ENCODE measurements at places on chromosomes 12 and 14.
A peak's percentile ranks its signal among the peaks of the same experiment; 100 is the strongest.

- DNase-seq = no peak
Measured at GRCh38 chr12:95838125-95838524, 20.6 kb upstream of the SNRPF start.

DNA sequence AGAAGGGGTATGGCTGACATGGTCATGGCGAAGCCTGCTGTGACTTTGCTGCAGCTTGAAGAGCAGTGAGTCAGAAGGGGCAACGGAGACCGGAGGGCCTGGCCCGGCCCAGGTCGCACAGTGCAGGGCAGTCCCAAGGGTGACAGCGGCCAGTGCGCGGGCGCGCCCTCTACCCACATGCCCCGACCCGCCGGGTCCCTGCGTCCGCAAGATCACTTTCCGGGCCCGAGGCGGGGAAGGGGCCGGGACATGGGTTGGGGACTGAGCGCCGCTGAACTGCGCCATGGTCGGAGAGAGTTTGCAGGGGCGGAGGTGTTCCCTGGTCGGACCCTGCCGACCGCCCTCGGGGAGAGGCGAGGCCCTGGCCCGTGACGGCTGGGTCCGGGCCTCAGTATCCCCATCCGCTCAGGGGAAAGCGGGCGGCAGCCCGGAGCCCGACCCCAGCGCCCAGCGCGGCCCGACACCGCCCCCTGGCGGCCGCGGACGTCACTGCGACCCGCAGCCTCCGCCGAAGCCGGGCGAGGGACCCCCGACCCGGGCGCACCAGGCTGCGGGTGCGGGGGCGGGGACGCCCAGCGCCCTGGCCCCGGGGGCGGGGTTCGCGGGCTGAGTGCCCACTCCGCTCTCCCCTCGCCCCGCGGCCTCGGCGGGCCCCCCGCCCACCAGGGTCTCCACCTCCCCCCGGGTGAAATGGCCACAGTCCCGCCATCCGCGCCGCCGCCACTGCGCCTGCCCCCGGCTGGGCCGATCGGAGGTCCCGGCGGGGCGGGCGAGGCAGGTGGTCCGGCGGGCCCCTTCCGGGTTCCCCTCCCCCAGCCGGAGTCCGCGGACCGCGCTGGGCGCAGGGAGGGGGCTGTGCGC is 7.2 kb upstream of the ANKRD9 start:
- no peak for DNase-seq

DNA sequence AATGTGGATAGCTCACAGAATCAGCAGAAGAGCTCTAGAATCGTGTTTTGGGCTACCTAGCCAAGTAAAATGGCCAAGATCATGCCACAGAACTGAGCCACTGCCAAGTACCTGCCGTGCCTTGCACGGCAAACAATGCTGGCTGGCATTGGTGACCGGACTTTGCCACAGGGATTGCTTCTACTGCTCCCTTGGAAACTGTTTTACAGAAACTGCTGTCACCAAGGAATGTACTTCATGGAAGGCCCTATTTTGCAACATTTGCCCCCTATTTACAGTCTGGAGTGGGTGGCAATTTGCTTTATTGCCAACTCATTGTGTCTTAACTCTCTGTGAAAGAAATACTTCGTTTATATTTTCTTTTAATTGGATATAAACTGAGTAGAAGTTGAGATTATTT is 49.0 kb downstream of the BORCS5 start:
- DNase-seq = no peak

- DNase-seq = no peak
Measured at GRCh38 chr12:15534322-15534721, 212.0 kb downstream of the PTPRO start.

GRCh38 chr12:92810370-92810769 is 107.6 kb downstream of the PLEKHG7 start:
- DNase-seq = no peak

GRCh38 chr12:3538466-3539030 is 47.5 kb downstream of the PRMT8 start:
- peak; percentile 86 for DNase-seq

GRCh38 chr12:5904969-5905368 is 40.1 kb downstream of the ANO2 start:
- DNase-seq = peak; percentile 85

DNA sequence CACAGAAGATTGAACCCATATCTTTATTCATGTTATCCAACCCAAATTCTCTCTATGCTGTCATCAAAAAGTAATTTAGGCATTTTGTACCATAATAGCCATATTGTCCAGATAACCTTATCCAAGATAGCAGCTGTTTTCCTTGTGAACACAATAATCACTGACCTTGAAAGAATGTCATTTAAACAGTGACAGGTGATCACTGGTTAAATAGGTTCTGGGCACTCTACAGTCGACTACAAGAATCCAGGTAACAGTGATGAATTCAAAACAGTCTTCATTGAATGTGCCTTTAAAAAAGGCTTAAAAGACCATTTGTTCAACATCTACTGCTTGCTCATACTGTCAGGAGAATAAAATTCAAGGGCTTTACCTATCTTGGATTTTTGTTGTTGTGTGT is 4.6 kb upstream of the SPX start:
- no peak for DNase-seq

- DNase-seq = no peak
Measured at GRCh38 chr14:95337041-95337595, 17.4 kb upstream of the CLMN start.

GRCh38 chr12:110846615-110847566 is at the start of gene CCDC63:
CCDC63 (plus strand) TSS chr12:110846987; CDS start chr12:110852955, 5,968 bp downstream.
- DNase-seq = no peak

- DNase-seq = no peak
Measured at GRCh38 chr14:55731881-55732498, 152.0 kb downstream of the KTN1 start.

- DNase-seq = no peak
Measured at GRCh38 chr12:30746190-30746589, 8.6 kb downstream of the CAPRIN2 start.

DNA sequence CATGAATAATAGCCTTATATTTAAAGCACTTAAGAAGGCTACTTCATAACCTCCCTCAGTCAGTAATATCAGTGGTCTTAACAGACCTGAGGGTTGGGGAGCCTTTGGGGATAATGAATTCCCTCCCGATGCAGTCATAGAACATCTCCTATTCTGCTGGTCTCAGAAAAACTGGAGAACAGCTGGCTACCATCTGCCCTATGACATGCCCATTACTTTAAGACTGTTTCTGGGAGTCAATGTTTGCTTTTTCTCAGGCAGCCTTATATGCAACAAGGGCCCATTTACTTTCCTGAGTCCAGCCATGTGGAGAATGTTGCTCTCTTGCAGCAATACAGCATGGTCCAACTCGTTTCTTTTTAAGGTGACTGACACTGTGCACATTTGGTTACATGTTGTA is 161.7 kb upstream of the PARP11 start:
- no peak for DNase-seq
